B cell (primary cell): ENCODE measurements at places on chromosomes 16 and 17.

GRCh38 chr16:88697831-88698615, 8.2 kb downstream of the RNF166 start:
- DNase-seq, result no peak

- no peak for DNase-seq
These were observed 4.9 kb downstream of the LASP1 start for GRCh38 chr17:38874505-38875400.

DNA sequence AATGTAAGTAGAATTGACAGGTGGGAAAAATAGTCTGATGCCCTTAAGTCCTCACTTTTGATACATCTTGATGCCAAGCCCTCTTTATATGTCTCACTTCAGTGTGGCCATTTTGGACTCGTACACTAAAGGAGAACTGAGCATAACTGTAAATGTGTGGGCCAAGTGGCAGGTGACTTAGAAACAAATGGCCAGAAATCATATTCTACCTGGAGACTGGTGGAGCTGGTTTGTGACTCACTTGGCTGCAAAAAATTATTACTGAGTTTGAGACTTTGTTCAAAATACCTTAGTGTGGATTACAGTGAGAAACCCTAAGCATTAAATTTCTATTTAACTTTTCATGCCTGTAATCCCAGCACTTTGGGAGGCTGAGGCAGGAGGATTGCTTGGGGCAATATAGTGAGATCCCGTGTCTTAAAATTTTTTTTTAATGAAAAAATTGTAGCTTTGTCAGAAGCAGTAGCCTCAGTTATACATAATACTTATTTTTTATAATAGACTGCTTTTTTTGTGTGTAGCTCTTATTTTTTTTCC, 5.0 kb downstream of the HAPSTR1 start:
- DNase-seq, result no peak

- no peak for DNase-seq
These were observed at the start of gene FOXL1 for GRCh38 chr16:86578061-86578599. Gene FOXL1, plus strand, starts transcription at chr16:86578549. Its CDS starts 175 bp downstream, at chr16:86578724.

DNA sequence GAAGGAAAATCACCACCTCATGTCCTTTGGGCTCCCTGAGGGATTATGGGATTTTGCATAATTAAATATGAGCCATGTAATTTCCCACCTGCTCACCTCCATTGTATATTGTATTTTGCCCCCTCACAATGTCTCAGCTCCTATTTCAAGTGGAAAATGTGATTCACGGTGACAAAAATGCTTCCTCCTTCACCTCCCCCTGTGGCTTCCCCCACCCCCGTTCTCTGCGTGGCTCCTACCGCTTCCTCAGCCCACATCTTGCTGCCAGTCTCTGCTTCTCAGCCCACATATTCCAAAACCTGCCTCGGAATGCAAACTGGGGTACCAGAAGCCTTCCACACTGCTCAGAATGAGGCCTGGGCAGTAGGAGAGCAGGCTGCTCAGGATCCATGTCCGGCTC, 394.5 kb upstream of the C16orf82 start:
- DNase-seq, result no peak

DNA sequence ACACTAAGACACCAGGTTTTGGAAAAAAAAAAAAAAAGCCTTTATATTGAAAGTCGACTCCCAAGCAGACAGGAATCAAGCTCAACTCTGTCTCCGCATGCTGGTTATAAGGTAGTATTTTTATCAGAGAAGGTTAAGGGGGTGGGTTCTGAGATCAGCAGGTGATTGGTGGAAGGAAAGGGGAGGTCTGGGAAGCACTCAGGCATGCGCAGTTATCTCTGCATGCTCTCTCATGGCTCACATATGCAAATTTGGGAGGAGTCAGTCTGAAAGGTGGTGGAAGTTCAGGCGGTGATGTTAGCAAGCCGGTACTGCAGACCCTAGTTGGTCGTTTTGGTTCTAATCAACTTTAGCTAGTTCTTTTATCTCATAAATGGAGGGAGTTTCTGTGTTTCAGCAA, 357.6 kb upstream of the C16orf82 start:
- DNase-seq, result no peak

DNA sequence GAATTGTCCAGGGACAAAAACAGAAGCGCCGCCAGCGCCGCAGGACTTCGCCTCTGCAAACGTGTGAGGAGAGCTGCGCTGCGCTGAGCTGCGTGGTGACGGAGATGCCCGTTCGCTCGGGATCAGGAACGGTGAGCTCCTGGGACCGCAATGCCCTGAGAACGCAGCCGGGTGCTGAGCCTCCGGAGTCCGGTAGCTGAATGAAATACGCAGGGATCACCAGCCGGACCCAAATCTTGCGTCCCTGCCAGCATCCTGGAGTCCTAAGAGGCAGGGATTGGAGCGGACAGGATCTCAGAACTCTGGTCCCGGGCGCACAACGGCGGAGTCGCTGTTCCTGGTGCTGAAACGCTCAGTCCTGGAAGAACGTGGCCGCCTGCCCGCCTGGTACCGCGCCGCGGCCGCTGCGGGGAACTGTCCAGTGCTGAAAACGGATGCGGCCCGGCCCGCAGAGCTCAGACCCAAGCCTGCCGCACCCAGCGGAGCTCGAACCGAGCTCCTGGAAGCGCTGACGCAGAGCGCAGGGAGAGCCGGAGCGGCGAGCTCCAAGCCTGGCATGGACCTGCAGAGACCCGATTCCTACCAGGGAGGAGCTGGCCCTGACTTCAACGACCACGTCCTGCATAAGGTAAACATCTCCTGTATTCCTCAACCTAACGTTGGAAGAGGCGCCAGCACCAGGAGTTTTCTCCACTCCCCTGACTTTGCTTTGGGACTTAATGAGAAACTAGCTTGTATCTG, 41.5 kb downstream of the CD300LF start:
- peak; percentile 80 for DNase-seq

DNA sequence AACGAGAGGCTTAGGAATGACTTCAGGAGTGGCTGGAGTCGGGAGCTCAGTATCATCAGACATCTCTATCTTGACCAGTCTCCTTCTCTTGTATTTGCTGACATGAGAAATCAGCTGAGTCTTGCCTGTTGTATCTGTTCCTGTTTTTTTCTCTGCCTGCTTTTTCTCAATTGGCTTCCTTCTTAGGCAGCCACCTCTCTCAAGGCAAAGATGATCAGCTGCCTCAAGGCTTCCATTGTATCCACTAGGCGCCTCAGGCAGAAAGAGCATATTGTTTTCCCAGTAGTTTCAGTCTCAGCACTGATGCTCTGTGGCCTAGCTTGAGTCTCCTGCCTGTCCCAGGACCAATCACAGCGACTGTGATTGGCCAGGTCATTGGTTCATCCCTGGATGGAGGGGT, 306.2 kb downstream of the CPPED1 start:
- DNase-seq, result no peak

DNA sequence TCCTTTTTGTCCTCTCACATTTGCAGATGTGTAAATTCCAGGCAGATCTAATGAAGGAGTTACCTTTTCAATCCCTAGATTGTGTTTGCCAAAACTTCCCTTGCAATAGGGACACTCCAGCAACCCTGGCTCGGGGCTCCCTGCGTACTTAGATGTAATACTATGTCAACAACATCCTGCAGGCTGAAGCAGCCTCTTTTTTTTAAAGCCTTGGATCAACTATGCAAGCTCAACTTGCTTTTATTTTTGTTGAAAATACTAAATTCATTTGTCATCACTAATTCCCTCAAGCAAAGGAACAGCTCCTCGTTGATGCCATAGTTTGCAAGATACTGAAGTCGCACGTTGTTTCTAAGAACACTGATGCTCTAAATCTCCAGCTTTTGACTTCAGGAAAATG, 59.1 kb downstream of the GRIN2A start:
- no peak for DNase-seq

DNA sequence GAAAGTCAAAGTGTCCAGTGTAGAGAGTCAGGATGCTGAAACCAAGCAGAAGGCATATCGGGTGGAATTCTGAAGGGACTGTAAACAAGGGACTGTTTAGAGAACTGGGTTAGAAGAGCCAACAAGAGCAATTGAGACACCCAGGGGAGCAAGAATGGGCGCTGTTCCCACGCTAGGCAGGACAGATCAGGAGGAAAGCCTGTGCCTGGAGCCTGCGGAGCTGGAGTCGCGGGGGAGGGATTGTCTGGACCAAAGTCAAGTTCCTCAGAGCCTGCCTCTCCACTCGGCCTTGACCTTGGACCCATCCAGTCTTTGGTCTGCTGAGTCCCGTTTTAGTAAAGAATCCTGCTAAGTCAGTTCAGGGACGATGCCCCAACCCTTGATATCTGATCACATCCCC, 14.7 kb upstream of the KLHL36 start:
- DNase-seq, result no peak

DNA sequence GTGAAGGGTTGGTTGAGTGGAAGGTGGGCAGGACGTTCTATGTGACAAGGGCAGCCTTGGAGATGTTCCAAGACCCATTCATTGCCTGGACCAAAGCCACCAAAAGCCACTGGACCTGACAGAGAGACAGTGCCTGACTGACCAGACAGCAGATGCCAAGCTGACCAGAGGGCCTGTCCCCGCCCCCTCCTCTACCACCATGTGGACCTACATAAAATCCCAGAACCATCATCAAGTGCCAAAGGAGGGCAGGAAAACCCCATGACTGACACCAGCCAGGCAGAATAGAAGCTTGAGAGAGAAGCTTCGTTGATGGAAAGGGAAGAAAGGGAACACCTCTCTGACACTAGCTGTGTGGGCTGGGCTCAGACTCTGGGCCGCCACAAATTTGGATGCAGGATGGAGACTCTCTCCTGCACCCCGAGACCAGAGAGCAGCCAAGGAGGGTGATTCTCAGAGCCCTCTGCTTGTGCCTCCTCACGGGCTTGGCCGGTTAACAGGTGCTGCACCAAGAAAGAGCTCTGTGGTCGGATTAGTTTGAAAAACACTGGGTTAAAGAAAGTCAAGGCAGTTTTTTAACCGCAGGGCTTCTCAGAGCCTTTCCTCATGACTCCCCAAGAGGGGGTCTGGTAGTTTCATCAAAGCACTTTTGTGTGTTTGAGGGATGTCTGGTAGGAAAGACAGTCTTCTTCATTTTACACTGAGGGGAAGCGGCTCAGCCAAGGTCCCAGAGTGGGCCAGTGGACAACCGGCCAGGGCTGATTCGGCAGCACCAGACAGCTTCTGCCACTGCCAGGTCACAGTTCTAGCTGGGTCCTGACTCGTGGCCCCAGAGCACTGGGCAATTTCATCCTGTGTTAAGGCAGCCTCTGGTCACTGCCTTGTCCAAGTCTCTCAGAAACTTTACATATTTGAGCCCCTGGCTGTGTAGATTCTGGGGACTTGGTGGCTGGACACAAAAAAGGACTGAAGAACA, 1.7 kb downstream of the TNFRSF13B start:
- peak; percentile 54 for DNase-seq

DNA sequence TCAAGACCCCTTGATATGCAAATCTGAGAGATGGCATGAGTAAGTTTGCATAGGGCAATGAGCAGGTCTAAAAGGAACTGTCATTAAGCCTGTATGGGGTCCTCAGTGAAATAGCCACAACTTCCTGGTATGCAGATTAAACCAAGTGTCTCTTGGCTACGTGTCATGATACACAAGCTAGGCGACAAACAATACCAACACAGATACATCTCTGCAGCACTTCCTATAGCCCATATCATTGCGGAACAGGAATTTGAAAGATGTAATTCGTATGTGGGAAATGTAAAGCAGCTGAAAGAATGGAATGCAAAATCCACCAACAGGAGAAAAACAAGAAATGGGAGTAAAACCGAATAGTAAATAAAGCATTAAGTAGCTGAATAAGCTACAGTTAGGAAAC, 12.9 kb downstream of the PRSS22 start:
- no peak for DNase-seq

DNA sequence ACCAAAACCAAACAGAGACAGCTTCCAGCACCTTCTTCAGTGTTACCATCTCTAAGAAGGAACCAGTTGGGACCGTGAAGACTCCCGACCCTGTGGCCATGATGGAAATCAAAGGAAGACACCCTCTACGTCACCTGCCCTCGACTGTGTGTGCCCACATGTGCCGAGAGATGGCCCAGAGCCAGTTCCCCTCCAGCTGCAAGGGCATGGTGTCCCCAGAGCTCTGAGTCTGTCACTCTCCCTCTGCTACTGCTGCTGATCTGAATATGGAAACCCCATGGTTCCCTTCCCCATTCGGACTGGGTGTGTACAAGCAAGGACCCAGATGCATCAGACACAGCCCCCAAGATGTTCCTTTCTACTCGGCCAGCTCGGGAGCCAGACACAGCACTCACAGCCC, 76.4 kb downstream of the SOCS1 start:
- no peak for DNase-seq

- DNase-seq, result no peak
These were observed 36.6 kb upstream of the CARMIL2 start for GRCh38 chr16:67608364-67608763.

DNA sequence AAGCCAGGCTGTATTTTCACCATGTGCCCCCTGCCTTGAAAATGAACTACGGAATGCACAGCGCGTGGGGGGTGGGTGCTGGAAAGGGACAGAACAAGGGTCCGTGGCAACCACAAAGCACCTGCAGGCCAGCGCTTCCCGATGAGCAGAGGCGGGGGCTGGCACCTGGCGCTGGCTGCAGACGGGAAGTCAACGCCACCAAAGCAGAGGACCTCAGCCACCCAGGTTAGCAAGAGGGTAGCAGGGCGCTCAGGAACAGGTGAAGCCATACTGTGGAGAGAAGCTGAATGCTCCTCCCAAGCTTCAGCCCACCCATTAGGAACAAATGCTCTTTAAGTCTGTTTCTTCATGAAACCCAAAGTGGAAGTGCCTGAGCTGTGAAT, 64.7 kb downstream of the KLHDC4 start:
- DNase-seq, result no peak

GRCh38 chr17:28598389-28598788, 436 bp downstream of the SPAG5 start:
- DNase-seq, result no peak

GRCh38 chr16:3283543-3284447, 504 bp downstream of the ZNF263 start:
- no peak for DNase-seq

DNA sequence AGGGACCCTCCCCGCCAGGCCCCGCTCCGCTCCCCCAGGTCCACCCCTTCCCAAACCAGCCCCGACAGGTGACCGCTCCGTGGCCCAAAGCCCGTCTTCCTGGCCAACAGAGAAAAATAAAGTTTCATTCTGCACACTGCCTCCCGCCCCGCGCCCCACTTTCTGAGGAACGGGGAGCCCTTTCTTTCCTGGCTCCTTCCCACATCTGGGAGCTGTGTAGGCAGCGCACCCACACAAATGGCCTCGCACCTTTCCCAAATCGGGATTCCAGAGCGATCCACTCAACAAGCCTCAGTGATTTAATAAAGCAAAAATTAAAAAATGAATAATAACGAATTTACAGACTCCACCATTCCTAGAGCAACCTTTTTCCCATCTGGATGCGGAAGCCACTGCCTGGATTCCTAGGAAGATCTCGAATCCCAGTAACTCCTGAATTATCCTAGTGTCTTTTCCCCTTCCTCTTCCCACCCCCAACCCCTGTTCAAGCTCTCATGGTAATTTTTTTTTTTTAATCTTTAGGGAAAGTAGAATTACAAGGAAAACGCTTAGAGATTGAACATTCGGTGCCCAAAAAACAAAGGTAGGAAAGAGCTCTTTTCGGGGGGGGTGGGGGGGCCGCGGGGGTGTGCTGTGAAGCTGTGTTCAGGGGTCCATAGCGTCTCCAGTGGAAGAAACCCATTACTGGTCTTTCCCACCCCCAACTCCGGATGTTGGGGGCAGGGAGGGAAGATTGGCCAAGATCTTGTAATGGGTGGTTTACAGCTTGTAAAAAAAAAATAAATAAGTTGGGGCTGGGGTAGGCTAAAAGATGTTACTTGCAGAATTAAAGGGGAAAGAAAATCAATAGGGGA, 1.6 kb downstream of the IGF2BP1 start:
- DNase-seq, result no peak

- no peak for DNase-seq
These were observed 56.0 kb upstream of the DOC2B start for GRCh38 chr17:237406-237955.

- peak; percentile 39 for DNase-seq
These were observed 298.6 kb downstream of the SEC14L1 start for GRCh38 chr17:77439189-77440018.

GRCh38 chr16:31505483-31505882, 2.7 kb downstream of the RUSF1 start:
- DNase-seq, result no peak
